Sigmoid colon (tissue), 7 donors: ENCODE measurements at places on chromosomes 16 and 17. TPM values are rescaled to one million over a fixed set of nuclear protein-coding genes. Genes with fewer than 3 reads are reported as not detected.

DNA sequence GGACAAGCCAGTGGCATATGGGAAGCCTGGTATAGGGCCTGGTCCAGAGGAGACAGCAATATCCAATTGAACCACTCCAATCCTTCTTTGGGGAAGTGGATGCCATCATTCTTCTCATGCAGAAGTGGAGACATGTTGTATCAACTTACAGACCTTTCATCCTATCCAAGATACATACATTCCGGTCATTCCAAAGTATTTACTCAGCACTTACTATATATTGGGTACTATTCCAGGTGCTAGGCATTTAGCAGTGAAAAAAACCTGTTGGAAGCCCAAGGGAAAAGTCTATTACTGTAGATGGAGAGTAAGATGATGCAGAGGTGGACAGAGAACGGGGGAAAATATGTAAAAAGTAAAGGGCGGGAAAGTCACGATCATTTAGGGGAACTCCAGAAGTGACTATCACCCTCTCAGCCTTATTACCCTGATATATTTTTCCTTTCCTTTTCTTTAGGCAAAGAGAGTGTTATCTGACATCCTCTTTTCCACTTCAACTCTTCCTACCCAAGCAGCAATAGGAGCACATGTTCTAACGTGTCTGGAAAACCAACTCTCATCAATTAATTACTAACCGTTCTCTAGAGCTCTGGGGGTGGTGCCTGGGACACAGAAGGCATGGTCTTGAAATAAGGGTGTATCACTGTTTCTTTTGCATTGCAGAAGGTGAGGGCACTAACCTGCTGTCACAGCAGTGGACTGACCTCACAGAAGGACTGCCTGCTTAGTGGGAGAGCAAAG, 210.1 kb upstream of the MAF start:
- no peaks in the 10 kb centered on the region for H3K36me3 ChIP-seq
- H3K27ac ChIP-seq = no peak overlapping the region
- no peak overlapping the region for H3K4me3 ChIP-seq
- no peaks in the 10 kb centered on the region for H3K27me3 ChIP-seq
- DNase-seq = no peak
- H3K4me1 ChIP-seq = no peaks in the 10 kb centered on the region

The CSH1 gene
- total RNA-seq = not detected

DNA sequence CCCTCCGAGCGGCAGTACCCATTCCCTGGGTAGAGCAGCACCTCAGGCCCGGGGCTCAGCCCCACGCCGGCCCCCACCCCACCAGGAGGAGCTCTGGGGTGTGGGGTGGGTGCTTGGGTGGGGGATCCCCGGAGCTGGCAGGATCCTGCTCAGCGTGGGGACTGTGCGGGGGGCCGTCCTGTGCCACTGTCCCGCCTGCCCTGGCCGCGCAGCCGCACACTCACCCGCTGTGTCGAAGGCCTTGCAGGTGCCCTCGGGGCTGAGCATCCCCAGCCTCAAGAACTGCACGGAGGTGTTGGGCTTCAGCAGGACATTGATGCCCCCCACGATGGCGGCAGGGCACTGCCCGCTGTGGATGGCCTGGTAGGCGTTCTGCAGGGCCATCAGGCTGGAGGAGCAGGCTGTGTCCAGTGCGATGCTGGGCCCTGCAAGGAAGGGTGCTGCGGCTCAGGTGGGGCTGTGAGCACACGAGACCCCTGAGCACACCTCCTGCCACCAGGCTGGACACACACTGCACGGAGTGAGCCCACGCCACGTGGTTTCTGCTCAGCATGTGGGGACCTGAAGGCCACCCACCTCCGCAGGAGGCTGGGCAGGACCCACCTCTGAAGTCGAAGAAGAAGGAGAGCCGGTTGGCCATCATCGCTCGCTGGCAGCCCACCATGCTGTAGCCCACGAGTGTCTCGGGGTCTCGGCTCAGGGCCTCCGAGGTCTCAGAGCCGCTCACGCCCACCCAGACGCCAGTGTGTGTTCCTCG, 4.9 kb downstream of the FASN start:
- no peaks in the 10 kb centered on the region for H3K27me3 ChIP-seq
- DNase-seq = no peak
- peaks cover 70% of the 10 kb centered on the region for H3K36me3 ChIP-seq
- H3K4me1 ChIP-seq = peaks cover 18% of the 10 kb centered on the region
- no peak overlapping the region for H3K4me3 ChIP-seq

DNA sequence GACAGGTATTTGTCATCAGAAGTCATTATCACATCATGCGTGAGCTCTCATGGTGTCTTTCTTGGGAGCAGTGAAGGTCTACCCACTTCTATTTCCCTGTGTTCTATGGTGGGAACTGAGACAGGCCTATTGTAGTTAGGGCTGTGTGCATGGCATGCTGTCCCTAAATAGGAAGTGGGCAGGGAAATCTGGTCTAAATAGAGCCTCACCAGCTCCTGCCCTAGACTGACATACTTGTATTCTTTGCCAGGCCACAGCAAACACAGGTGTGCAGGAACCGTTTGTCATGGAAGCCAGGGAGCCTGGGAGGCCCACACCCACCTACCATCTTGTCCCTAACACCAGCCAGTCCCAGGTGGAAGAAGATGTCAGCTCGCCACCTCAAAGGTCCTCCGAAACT, 10.1 kb downstream of the SLC7A6 start:
- peak overlapping the region; percentile 73 for H3K27ac ChIP-seq
- no peak for DNase-seq
- peaks cover 23% of the 10 kb centered on the region for H3K4me1 ChIP-seq

The VASN gene
- 10.2 TPM for total RNA-seq

DNA sequence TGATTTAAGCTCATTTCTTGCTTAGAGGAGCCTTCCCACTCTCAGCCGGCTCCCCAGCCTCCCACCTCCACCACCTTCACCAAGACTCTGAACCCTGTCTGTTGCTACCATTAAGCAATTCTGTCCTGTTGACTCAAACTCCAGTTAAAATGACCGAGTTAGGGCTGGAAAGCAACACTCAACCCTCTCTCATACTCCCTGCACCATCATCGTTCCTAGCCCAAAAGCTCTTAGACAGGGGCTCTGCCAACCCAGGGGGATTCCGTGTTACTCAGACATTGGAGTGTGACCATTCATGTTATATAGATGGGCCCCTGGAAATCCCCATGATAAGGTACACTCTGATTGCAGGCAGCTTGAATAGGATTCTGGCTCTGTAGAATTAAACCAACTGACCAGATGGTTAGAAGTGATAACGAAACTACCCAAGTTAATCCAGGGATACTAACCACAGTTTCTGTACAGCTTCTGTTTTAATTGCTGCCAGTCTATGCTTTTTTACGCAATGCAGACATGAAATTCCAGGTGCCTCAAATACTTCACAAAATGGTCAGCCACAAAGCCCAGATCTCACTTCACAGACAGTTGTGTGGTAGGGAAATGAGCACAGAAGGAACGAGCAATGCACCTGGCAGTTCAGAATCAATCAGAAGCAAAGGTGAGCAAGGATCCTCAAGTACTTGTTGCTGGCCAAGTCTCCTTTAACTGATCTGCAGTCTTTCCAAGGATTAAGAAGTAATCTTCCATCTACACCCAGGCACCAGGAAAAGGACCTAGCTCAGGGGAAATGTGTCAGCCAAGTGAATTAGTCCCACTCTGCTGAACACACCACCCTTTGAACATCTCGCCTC, 2.1 kb downstream of the SSTR2 start:
- H3K4me3 ChIP-seq = peak overlapping the region; percentile 37
- H3K27me3 ChIP-seq = peaks cover 31% of the 10 kb centered on the region

The NR1D1 gene
- 12.8 TPM for total RNA-seq

The ADAMTS18 gene
- not detected for total RNA-seq
